ENCODE measurements at places on chromosomes 13 and 19.

GRCh38 chr19:7371001-7371400, 22.3 kb downstream of the ARHGEF18 start:
- no peak for DNase-seq

- DNase-seq: peak; percentile 99
These were observed at the start of gene ZNF320 for GRCh38 chr19:52897138-52897935. TSS of gene ZNF320 (minus strand) at chr19:52897635. CDS start at chr19:52890255, 7,380 bp downstream.

DNA sequence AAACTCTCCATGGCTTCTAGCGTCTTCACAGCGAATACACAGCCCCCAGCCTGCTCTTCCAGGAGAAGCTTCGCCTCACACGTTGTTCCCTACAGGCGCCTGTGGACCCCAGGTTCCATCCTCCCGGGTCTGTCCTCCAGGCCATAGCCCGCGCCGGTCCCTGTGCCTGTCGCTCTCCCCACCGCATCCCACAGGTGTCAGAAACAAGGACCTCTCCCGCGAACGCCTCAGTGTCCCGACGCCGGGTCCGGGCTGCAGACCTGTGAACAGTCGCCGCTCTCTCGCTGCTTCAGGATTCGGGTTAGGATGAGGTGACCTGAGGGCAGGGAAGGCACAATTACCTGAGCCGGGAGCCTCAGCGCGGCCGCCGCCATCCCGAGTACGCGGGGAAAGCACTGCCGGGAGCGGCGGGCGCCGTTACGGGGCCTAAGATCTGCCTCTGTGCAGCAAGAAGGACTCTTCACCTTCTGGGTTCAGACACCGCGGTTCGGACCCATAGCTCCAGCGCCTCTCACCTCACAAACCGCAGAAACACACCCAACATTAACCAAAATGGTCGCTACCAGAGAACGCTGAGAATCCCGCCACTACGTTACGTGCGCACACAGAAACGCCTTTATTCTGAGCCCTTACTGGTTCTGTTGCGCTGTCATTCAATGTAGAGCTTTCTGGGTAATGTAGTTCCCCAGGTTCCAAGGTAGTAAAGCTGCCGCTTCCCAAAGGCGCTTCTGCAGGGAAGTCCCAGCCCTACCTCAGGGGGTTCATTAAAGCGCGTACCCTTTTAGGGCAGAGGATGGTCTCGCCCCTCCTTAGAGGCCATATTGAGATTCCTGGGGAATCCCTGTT, at the start of gene ZNF418:
ZNF418 (minus strand) TSS at position 583 of the 846 bp plus-strand sequence. CDS start 1,580 bp downstream, outside the sequence.
- DNase-seq: no peak

DNA sequence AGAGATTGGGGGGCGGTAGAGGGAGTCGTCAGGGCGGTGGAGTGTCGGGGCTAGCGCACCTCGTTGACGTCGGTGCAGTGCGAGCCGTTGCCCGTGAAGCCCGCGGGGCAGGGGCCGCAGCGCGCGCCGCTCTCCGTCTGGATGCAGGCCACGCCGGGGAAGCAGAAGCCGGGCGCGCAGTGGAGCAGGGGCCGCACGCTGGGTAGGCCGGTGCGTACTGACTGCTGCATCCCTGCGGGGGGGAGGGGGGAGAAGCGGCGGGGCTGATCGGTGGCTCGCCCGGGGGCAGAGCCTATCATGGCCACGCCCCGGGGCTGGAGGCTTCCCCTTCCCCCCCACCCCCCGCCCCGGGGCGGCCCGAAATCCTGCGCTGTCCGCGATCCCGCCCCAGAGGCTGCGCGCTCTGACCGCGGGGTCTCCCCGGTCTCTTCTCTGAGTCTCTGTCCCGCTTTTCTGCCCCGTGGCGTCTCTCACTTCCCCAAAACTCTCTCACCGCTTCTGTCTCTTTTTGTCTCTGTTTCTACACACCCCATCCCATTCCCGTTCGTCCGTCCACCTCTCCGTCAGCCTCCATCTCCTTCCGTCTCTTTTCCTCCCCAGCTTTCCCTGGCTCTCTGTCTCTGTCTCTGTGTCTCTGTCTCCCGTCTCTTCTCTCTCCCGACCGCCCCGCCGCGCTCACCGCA, 1.1 kb downstream of the COMP start:
- no peak for DNase-seq

DNA sequence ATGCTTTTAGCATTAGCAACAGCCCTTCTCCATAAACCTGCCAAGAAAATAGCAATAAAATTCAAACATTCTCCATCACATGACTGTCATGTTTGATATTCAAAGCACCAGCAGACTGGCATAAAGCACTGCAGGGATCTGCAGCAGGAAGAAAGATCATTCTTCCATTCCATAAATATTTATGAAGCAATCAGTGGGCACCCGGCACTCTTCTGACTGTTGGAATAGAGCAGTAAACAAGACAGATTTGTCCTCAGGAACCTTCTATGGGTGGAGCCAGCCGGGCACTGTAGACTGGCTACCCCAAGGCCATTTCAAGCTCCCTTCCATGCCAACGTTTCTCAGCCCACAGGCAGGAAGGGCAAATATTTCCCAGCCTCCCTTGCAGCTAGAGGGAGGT, 25.5 kb downstream of the PLA2G4C start:
- DNase-seq: no peak

- DNase-seq: no peak
These were observed 9.0 kb upstream of the TBXA2R start for GRCh38 chr19:3615524-3616135.

DNA sequence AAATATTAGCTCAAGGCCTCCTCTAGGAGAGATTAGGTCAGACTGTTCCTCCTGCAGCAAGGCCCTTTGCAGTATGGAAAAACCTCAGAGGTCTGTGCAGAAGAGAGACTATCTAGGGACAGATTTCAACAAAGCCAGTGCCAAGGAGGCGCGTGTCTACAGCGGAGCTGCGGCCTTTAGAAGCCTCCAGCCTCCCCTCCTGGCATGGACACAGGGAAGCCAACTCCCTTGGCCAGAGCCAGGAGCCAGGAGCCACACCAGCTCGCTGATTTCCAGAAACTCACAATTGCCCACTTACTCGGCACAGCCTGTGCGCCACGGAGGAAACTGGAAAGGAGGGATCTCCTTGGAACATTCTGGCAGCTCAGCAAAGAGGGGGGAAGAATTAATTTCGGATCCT, 63.4 kb downstream of the INSR start:
- no peak for DNase-seq

- no peak for DNase-seq
These were observed 1568.4 kb downstream of the SLITRK5 start for GRCh38 chr13:89239361-89240127.

DNA sequence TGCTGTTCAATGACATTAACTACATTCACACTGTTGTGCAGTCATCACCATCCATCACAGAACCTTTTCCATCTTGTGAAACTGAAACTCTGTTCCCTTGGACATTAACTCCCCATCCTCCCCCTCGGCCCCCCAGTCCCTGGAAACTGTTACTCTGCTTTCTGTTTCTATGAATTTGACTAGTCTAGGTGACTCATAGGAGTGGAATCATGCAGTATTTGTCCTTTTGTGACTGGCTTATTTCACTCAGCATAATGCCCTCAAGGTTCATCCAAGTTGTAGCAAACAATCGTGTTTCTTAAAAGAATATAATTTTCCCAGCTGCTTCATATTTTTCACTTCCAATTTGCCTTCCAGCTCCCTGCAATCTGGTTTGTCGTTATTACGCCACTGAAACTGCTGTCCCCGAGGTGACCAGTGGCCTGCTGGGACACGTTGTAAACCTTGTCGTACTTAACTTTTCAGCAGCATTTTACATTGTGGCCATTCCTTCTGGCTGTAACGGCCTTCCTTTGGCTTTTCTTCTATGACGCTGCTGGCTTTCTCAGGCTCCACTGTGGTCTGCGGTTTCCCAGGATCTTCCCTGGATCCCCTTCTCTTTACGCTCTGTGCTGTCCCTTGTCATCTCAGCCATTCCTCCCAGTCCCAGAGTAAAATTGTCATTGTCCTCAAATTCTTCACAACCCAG, 74.0 kb downstream of the DHRS12 start:
- DNase-seq: no peak

GRCh38 chr13:97953376-97953970, at the start of gene IPO5:
TSS of gene IPO5 (plus strand) at chr13:97953675. CDS start at chr13:97976697, 23,022 bp downstream.
- peak; percentile 62 for DNase-seq
